ENCODE measurements at places on chromosomes 2 and 18.

GRCh38 chr2:191245046-191245868 is at the start of gene MYO1B:
MYO1B (plus strand) TSS chr2:191245404; CDS start chr2:191276896, 31,492 bp downstream.
- peak; percentile 88 for DNase-seq

GRCh38 chr2:21317131-21317530 is 193.4 kb downstream of the TDRD15 start:
- no peak for DNase-seq

- peak; percentile 86 for DNase-seq
These were observed 281.6 kb upstream of the STON1 start for GRCh38 chr2:48248251-48248933.

DNA sequence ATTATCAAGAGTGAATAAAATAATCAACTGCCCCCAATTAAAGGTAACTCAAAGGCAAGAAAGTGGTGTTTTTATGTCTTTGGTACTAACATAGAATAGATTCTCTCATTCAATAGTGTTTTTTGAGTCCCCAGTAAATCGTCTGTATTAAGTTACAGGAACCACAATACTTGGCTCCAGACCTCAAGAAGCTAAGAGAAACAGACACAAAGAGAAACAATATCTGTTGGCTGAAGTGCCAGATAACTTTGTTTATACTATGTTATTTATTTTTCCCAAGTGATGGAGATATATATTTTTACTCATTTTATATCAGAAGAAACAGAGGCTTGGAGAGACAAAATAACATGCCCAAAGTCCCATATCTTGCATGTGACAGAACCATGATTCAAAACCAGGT is 201.7 kb upstream of the HNRNPA3 start:
- no peak for DNase-seq

GRCh38 chr2:221997100-221997499 is 301.7 kb downstream of the PAX3 start:
- DNase-seq, result peak; percentile 29

GRCh38 chr2:88091943-88092342 is 24.3 kb downstream of the SMYD1 start:
- no peak for DNase-seq

GRCh38 chr2:45119855-45120254 is 110.6 kb upstream of the SIX2 start:
- DNase-seq, result peak; percentile 71

- no peak for DNase-seq
These were observed 4.3 kb upstream of the UBE2F start for GRCh38 chr2:237962432-237963084.

GRCh38 chr2:75788154-75788553 is 77.4 kb upstream of the GCFC2 start:
- no peak for DNase-seq

GRCh38 chr2:179596018-179596417 is 265.4 kb downstream of the ZNF385B start:
- peak; percentile 15 for DNase-seq

- DNase-seq, result no peak
These were observed 13.6 kb downstream of the GULP1 start for GRCh38 chr2:188305271-188305670.

DNA sequence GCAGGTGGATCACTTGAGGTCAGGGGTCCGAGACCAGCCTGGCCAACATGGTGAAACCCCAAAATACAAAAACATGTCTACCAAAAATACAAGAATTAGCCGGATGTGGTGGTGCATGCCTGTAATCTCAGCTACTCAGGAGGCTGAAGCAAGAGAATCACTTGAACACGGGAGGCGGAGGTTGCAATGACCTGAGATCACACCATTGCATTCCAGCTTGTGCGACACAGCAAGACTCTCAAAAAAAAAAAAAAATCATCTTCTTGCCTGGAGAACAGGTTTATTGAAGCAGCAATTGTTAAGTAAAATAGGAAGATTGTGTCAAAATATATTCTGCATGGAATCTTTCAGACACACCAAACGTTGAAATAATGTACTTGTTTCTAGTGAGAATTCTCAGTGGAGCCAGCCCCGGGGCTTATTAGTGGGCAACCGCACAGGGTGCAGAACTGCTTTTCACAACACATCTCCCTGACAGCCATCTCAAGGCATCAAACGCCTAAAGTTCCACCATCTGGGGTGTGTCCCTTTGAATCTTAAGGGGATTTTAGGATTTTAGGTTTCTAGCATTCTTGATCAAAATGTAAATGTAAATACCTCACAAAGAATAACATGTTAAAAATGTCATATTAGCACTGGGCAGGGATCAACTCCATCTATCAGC is 28.6 kb upstream of the PPP4R1 start:
- no peak for DNase-seq

DNA sequence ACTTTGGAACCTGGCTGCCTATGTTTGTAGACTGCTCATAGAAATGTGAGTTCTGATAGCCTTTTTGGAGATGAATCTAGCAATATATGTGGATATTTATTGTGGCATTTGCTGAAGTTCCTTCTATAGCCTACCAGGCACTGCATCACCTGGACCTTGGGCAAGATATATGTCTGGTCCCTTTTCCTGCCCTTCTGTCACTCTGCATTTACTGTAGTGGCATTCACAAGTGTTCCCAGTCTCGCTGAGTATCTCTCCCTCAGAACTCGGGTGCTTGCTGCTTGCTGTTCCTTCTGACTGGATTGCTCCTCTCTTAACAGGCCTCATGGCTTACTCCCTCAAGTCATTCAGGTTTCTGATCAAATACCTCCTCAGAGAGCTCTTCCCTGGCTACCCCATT is 145.0 kb downstream of the UBE2E3 start:
- DNase-seq, result no peak

GRCh38 chr2:16112251-16112971 is 172.1 kb downstream of the MYCN start:
- no peak for DNase-seq

DNA sequence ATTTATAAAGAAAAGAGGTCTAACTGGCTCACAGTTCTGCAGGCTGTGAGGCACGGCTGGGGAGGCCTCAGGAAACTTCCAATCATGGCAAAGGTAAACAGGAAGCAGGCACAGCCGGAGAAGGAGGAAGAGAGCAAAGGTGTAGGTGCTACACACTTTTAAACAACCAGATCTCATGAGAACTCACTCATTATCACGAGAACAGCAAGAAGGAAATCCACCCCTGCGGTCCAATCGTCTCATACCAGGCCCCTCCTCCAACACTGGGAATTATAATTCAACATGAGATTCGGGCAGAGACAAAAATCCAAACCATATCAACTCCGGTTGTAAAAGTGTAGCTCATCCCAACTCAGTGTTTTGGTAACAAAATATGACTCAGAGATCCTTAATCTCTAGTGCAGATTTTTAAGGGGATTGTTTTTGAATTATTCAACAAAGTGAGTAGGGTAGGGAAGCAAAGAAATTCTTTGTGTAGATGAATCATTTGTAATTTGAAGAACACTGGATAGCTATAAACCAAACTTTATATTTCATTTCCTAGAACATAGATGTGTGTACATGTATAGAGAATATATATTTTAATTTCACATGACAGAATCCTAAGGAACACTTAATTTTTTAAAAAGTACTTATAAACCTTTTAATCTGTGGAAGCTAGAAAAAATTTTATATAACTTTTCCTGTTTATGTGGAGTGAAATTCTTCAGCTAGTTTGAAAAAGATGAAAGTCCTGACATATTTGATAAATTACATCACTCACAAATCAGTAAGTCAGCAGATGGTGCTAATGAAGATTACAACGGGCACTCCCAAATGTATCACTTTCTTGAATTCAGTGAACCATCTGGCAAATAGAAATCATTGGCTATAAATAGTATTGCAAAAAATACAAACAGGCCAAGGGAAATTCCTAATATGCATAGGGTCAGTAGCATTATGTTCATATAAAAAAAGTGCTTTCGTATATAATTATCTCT is 130.1 kb downstream of the OLA1 start:
- peak; percentile 61 for DNase-seq

DNA sequence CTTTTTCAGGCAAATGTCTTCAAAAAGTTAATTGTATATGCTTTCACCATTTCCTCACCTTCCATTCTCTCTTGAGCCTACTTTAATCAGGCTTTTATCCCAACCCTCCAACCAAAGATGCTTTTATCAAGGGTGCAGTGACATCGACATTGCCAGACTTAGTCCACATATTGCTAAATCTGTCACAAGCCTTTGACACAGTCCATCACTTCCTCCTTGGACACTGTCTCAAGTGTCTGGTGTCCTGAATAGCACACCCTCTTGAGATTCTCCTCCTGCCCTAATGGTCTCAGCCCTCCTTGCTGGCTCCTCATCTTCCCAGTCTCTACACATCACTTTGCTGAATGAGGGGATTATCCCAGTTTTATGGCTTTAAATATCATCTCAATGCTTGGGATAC is 147.5 kb upstream of the SLC39A10 start:
- no peak for DNase-seq

DNA sequence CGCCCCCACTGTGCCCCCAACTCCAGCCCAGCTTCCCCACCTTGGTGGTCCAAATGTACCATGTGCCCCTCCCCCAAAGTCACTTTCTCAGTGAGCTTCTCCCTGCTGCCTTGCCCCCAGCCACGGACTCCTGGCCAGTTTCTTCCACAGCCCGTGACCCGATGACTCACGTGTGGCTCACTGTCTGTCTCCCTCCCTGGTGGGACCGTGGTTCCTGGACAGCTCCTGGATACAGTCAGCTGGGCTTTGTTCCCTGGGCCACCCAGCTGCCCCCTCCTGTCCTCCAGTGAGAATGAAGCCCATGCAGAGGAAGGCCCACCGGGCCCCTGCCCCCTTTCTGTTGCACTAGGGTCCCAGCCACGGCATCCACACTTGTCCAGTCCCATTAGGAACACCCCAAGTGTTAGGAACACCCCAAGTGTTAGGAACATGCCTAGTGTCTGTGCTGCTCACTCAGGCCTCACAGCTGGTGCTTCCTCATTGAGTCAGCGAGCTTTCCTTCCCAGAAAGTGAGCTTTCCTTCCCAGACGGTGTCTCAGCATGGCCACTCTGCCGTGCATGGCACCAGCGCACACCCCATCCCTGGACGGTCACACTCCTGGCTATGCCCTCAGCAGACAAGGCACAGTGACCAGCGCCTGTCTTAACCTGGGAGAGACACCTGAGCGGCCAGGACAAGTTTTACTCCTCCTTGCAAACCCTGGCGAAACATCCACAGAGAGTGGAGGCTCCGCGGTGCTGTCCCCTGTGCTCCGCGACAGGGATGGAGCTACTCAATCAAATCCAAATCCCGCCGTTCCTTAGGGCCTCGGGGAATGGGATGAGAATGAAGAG is 44.8 kb upstream of the CTDP1 start:
- peak; percentile 57 for DNase-seq

- no peak for DNase-seq
These were observed 81.0 kb upstream of the BCL11A start for GRCh38 chr2:60634438-60634837.

GRCh38 chr2:153657651-153658050 is 179.1 kb upstream of the RPRM start:
- no peak for DNase-seq

DNA sequence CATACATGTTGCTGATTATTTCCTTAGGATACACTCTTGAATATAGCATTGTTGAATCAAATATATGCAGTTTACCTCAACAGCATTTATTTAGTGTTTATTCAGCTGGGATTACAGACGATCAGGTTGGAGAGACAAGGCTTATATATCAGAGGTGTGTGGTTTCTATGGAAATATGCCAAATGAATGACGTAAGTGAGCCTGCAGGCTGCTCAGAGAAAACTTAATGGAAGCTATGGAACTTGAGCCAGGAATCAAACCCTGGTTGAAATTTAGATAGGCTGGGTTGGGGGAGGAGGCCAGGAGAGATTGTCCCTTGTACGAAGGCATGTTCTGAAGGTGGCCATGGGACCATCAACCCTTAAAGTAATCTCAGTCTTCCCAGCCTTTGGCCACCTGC is 79.5 kb downstream of the INPP4A start:
- DNase-seq, result no peak

- DNase-seq, result no peak
These were observed 1859.7 kb upstream of the CELF4 start for GRCh38 chr18:39425172-39425850.

DNA sequence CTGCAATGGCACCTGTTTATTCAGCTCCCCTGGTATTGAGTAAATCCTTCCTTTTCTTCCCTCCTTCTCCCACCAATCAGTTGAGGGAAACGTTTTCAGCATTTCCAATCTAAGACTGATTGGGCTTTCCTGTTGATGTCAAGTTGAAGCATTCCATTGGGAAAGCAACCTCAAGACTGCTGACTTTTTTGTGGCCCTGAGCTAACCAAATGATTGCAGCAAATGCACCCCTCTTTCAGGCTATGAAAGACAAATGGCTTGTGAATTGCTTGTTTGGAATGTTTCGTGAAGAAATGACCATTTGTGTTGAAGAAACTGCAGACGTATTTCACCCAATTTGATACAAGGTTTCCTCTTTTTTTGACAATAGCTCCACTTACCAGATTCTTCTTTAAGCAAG is 303.5 kb downstream of the EPHA4 start:
- no peak for DNase-seq

- no peak for DNase-seq
These were observed 74.5 kb upstream of the NOSTRIN start for GRCh38 chr2:168727904-168728470.

GRCh38 chr18:57621246-57621604 is 411 bp downstream of the NARS1 start:
- DNase-seq, result peak; percentile 55

GRCh38 chr2:22520369-22521288 is 864.4 kb upstream of the KLHL29 start:
- no peak for DNase-seq

GRCh38 chr2:197495433-197496134 is 4.1 kb downstream of the HSPD1 start:
- DNase-seq, result no peak

All from AG20443 (cell line).